ENCODE measurements at places on chromosomes 4 and X.
A peak's percentile ranks its signal among the peaks of the same experiment; 100 is the strongest.

DNA sequence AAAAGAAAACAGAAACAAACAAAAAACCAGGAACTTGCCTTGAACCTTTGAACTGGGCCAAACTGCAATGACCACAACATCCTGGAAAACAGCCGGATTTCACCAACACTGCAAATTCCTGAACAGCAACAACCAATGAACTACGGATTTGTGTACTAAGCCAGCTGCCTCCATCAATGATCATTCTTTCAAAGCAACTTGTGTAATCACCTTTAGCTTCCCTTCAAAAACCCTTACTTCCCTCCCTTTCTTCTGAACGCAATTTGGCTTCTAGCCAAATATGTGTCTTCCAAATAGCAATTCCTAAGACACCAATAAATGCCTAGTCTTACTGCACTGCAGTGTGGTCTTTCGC is 98.5 kb upstream of the FAM47C start:
- H3K27me3 ChIP-seq = no peaks in the 10 kb centered on the region
- H3K27ac ChIP-seq = no peak overlapping the region
- no peaks in the 10 kb centered on the region for H3K4me1 ChIP-seq

DNA sequence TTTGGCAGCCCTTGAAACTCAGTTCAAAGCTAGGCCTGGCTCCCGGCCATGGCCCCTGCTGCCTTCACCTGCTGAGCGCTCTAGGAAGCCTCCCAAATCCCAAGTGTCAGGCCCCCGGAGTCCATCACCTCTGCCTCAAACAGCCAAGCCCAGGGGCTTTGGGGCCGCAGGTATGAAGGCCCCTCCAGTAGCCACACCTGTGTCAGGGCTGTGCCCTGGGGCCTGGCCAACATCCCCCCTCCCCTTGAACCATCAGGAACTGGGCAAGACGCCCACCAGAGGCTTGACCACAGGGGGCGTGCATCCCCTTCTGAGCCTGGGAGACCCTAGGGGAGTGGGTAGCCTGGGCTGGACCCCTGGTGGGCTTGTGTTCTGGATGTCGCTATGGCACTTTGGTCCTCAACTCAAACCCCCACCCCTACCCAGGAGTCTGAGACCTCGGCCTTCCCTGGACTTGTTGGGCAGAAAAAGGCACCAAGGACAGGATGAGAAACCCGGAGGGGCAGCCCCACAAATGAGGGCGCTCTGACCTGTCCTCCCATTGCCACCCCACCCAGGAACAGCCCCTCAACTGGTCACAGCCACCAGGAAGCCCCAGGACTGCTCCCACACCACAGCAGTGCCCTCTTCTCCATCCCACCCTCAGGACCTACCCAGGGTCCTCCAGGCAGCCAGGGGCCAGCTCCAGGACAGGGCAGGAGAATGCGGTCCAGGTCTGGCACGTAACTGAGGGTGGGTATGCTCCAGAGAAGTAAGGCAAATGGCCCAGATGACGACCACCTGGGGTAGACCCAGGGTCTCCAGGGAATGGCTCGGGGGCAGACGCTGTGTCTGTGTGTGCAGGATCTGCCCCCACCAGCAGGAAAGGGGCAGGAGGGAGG is 4.2 kb upstream of the SLBP start:
- no peak overlapping the region for H3K4me3 ChIP-seq
- H3K27ac ChIP-seq = no peak overlapping the region
- peaks cover 32% of the 10 kb centered on the region for H3K4me1 ChIP-seq

GRCh38 chr4:17204908-17205307 is 306.5 kb upstream of the LDB2 start:
- H3K4me1 ChIP-seq = no peaks in the 10 kb centered on the region
- peak; percentile 9 for DNase-seq
- H3K27me3 ChIP-seq = no peaks in the 10 kb centered on the region
- no peak overlapping the region for H3K27ac ChIP-seq
- H3K36me3 ChIP-seq = no peaks in the 10 kb centered on the region

- DNase-seq = no peak
- no peaks in the 10 kb centered on the region for H3K36me3 ChIP-seq
- H3K4me1 ChIP-seq = no peaks in the 10 kb centered on the region
Observed at GRCh38 chr4:171636606-171637005, 176.6 kb upstream of the GALNTL6 start.

GRCh38 chrX:13934731-13935130 is 95.0 kb downstream of the GEMIN8 start:
- H3K36me3 ChIP-seq = no peaks in the 10 kb centered on the region
- no peak overlapping the region for H3K27ac ChIP-seq
- H3K4me3 ChIP-seq = no peak overlapping the region

Measured in mesenchymal stem cell (in vitro differentiated cells and primary cell).